ENCODE measurements at places on chromosomes 4 and X.

DNA sequence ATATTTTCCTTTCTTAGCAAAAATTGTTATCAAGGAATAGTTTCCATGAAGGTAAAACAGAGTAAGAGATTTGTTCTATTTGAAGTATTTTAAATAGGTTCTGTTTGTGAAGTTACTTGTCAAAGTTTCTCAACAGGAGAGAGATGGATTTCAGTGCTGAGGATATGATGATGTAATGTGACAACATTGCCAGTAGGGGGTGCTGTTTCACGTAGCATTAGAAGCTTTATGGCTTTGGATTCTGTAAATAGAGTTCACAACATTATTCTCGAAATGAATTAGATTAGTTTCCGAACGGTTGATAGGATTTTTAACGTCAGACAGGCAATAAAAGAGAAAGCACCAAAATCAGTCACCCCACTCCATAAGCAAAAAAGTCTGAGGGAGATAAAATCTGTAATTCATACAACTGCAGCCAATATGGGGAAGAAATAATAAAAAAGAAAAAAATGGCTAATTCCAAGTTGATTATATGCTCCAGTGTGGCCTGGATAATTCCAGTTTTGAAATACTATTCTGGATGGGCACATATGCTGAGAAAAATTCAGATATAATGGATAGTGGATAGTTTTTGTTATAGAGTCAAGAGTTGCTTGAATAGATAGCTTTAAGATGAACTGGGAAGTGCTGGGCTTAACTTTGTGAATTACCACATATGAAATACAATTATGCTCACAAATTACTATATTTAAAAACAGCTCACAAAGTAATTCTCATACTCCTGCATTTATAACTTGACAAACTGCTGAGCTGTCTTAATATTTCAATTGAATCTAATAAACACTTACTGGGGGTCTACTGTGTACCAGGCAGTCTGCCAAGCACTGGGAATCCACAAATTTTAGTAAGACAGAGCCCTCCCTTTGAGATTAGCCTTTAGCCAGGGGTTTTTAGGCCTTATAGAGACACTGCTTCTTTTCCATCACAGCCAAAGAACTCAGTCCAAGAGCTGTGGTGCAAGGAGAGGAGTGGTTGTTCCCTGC lies 109.1 kb downstream of the GPAT3 start:
- ATAC-seq, result peak; percentile 64

GRCh38 chr4:108008721-108009120 lies 19.0 kb downstream of the HADH start:
- peak; percentile 97 for ATAC-seq

- peak; percentile 19 for ATAC-seq
Measured at GRCh38 chr4:82620126-82620735, 58.4 kb upstream of the TMEM150C start.

DNA sequence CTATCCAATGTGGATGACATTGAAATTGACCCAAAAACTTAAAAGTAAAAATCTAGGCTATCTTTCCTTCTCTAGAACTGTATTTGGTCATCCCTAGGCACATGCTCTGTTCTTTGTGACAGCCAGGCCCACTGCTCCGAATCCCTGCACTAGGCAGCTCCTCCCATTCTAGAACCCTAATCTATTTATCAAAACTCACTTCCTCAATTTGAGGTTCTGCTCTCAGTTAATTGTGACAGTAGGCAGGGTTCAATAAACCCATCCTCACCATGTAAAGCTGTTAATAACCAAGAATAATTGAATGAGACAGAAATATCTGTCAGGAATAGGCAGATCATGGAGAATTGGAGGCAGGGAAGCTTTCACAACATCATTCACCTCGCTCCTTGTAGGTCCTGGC lies 51.9 kb upstream of the IRF2 start:
- no peak for ATAC-seq

DNA sequence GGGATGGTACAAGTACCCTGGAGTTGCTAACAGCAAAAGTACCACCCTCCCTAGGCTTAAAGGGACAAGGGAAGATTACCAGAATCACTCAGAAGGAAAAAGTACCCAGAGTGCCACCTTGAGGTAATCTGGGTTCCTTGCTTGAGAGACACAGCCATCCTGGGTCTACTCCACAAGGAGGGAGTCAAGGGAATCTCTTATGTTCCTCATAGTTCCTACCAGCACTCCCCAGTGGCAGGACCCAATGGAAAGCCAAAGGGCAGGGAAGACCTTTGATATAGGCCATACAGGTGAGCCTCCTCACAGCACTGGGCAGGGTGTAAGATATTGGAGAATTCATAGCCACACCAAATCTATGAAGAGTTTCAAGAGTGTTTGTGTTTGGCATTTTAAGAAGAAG lies 5.7 kb downstream of the IL2 start:
- ATAC-seq, result no peak

GRCh38 chr4:184885602-184886001 lies 59.8 kb upstream of the ACSL1 start:
- ATAC-seq, result no peak

GRCh38 chr4:74516303-74516702 lies 71.4 kb downstream of the AREG start:
- no peak for ATAC-seq

GRCh38 chr4:113440371-113440770 lies 321.2 kb downstream of the CAMK2D start:
- no peak for ATAC-seq

- ATAC-seq, result no peak
Measured at GRCh38 chrX:45172890-45173289, 27.8 kb downstream of the DIPK2B start.

GRCh38 chrX:63275127-63275526 lies 76.0 kb downstream of the SPIN4 start:
- ATAC-seq, result no peak

DNA sequence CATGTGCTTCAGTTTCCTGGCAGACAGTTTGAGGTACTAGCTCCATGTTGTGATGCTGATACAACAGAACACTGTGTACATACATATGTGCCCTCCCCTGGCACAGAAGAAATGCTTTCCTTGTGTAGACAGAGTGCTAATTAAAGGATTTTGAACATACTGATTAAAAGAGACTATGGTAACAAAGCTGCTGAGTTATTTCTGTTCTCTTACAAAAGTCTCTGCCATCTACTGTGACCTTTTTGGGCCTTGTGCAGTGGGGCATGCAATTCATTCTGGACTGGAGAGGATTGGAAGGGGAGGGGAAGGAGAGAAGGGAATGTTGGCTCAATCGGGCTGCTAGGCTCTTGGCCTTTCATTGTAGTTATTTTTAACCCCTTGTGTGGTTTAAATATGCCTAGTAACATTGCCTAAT lies 6.0 kb downstream of the PDLIM5 start:
- no peak for ATAC-seq

- no peak for ATAC-seq
Measured at GRCh38 chrX:47194194-47194787, 662 bp downstream of the UBA1 start.

DNA sequence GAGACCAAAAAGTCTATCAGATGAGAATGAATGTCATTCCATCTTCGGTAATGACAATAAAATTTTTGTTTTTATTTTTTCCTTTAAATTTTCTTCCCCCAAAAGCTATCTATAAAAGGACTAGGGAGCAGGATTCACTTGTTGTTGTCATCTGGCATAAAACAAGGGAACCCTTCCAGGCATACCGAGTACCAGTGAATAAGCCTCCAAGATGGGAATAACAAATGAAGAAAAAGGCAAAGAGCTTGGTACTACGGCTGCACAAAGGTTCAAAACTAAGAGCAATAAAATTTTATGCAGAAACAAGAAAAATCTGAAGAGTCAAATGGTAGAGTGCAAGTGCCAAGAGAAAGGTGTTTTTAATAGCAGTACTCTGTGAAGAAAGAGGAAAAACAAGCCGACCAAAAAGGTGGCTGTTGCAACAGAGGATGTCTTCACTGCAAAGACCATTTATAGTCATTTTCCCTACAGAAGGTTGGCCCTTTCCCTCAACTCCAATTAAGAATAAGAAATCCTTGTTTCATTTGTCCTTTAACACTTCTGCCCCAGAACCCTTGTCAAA lies 25.8 kb downstream of the PPP3CA start:
- no peak for ATAC-seq

GRCh38 chr4:158322109-158322508 lies 111.8 kb downstream of the TMEM144 start:
- ATAC-seq, result no peak

DNA sequence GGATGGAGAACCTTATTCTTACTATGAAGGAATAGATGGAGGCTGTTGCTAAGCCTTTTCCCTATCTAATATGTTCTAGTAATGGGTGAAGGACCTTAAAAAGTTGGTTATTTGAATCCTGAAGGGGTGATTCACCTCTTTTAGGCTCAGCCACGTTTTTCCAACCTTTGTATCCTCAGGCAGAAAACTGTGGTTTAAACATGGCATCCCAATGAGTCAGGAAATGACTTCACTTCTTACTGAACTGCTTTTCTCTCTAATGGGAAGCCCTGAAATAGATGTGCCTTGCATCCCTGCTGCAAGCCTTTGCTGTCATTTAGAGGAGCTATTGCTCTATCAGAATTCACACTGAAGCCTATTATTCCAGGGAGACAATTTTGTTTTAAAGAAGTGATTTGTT lies 191.0 kb upstream of the ARX start:
- no peak for ATAC-seq

DNA sequence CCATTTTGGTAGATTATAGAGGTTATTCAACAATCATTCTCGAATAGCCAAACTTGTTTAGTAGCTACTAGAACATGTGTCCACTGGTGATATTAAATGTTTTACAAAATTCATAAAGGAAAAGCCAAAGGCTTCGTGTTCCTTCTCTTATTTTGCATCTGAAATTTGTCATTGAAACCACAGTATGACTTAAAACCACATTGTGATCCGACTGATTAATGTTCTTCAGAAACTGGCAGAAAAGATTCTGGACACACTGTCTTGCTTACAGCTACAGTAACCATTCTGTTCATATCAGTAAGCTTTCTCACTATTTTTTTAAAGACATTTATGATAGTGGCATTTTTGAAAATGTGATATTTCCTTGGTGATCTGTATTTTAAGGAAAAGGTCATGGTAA lies 2.6 kb upstream of the SMARCA1 start:
- ATAC-seq, result no peak

DNA sequence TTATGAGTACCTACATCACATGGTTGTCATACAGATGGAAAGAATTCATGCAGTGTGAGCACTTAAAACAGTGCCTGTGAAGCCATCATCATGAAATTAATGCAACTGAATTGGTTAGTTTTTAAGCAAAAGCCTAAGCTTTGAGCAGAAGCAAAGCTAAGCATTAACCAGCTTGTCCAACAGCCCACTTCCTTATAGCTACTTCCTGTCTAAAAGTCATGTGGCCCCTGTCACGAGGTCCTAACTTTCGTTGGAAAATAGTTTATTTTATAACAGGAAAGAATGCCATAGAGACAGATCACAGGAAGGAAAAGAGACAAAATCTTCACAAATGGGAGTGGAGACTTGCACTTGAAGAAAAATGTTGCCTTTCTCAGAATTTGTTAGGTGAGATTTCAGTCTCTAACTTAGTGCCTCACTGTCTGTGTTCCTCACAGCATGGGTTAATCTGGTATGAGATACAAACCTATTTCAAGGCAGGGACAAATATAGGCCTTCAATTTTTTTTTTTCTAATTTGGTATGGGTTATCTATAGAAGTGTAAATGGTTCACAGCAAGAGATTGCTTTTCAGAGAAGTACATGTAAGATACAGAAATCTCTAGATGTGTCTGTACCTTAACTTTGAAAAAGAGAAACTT lies 27.7 kb upstream of the VCX start:
- no peak for ATAC-seq

DNA sequence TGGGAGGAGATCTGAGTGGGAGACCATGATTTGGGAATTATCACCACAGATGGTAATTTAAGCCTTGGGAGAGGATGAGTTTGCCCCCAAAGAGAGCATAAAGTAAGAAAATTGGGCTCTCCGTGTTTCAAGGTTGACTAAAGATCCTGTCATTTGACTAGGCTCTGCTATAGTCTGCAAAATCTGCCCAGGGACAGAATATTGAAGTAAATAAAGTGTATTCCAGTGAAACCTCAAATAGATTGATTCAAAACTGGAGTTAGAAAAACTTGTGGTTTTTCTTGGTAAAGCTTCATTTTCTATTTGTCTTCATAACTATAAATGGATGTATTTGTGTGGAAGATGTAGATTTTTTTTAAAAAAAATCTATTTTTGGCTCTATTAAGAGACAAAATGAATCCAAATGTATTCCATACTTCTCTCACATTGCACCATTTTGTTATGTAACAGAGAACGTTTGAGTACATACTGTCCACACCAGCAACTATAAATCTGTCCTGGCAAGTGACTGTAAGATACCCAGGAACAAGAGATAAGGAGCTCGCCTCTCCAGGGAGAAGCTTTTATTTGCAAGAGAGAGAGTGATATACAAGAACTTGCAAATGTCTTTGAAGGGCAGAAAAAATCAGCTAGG lies 170.2 kb downstream of the CBR4 start:
- ATAC-seq, result no peak

GRCh38 chr4:142104041-142104440 lies 467.7 kb downstream of the IL15 start:
- no peak for ATAC-seq

GRCh38 chr4:85569730-85570299 lies 94.9 kb downstream of the ARHGAP24 start:
- ATAC-seq, result no peak

DNA sequence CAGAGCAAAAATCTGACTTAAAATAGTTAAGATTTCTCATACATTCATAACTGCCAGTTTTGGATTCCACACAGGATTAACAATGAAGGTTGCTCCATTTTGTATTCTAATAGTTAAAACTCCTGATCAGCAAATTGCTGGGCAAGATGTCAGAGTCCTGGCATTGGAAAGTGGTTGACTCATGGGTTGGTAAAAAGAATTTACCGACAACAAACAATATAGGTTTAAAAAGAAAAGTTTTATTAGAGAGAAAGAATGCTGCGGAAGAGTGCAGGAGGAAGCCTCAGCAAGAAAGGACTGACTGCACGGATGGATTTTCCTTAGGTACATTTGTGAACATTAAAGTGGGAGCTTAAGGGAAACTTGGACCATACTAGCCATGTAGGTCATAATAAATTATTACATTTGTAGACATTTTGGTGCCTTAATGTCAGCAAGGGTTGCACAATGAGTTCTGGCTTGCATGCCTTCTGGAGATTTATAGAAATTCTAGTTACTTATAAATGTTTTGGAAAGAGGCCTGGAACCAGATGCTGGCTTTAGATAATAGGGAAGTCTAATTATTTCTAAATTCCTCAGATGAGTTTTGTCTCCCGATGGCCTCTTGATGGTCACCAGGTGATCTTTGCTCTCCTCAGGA lies 25.4 kb upstream of the IL2 start:
- no peak for ATAC-seq

DNA sequence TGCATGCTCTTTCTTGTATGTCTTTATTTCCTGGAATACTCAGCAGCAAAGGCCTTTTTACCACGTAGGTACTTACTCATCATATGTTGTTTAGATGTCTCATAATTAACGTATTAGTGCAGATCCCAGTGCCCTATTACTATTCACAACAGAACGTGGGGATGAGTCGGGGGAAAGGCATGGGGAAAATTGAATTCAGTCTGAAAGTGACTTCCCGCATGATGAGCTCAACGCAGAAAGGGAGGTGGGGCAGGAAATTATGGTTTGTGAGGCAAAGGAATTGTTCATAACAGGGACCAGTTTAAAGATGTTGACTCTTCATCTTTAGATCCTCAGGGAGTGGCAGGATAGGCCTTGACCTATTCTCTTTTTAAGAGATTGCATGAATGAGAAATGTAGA lies 2.0 kb upstream of the TMPRSS11D start:
- peak; percentile 58 for ATAC-seq

All from motor neuron (in vitro differentiated cells).